ENCODE measurements at places on chromosomes 1 and 21. TPM values are rescaled to one million over a fixed set of nuclear protein-coding genes. Genes with fewer than 3 reads are reported as not detected.

GRCh38 chr1:55474168-55474786, 259.1 kb upstream of the USP24 start:
- DNase-seq = no peak

DNA sequence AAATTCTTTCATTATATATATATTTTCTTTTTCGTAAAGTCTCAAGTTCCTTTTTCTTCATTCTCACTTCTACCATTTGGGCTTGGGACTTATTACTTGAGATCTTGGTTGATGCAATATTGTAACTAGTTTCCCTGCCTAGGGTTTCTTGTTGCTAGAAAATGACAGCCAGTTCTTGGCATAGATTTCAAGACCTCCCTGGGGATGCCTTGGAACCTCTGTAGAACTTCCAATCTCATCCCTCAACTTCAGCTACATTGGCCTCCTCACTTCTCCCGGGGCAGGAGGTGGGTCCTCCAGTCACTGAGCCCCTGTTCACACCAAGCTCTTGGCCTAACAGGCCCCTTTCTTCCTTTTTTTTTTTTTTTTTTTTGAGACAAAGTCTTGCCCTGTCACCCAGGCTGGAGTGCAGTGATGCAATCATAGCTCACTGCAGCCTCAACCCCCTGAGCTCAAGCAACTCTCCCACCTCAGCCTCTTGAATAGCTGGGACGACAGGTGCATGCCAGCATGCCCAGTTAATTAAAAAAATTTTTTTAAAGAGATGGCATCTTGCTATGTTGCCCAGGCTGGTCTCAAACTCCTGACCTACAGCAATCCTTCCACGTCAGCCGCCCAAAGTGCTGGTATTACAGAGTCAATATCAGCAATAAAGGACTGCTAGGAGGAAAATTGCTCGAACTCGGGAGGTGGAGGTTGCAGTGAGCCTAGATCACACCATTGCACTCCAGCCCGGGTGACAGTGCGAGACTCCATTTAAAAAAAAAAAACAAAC, 33.1 kb downstream of the MAP3K7CL start:
- DNase-seq = no peak

DNA sequence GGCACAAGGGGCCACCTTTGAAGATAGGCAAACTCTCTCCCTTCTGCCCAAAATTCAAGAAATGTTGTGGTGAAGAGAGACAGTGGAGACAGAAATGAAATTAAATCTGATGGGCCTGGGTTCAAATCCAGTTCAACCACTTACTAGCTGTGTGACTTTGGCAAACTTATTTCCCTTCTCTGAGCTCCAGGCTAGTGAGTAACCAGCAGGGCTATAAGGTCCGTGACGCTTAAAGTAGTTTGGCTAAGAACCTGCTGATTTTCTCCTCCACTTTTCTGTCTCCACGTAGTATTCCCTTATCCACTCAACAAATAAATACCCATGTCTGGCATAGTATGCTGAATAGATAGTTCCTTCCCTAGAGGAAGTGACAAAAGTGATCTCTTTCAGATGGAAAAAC, 1.9 kb downstream of the SLC2A1 start:
- no peak for DNase-seq

DNA sequence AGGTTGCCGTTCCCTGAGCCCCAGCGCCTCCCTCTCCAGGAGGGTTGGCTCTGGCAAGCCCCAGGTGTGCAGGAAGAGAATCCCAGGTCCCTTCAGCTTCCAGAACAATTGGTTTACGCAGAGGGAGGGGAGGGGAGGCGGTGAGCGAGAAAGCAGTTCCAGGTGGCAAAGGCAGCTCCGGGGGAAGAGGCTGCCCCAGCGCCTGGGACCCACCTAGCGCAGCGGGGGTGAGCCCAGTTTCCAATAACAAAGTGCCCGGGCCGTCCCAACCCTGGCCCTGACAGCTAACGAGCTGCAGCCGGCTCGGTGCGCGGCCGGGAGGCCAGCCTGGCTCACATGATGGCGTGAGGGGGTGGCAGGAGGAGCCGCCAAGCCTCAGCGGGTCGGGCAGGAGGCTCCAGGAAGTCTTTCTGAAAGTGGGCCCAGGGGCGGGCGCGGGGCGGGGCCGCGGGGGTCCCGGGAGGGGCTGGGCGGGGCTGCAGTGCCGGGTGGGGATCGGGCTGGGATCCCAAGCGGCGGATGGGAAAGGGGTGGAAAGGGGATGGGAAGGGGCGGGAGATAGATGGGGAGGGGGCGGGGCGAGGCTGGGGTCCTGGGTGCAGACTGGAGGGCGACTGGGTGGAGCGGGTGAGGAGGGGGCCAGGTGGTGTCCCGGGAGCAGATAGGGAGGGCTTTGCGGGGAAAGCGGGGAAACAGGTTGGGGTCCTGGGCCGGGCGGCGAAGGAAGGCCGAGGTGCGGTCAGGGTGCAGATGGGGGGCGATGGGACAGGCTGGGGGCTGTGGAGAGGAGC, 22.8 kb downstream of the DHRS3 start:
- DNase-seq = no peak

DNA sequence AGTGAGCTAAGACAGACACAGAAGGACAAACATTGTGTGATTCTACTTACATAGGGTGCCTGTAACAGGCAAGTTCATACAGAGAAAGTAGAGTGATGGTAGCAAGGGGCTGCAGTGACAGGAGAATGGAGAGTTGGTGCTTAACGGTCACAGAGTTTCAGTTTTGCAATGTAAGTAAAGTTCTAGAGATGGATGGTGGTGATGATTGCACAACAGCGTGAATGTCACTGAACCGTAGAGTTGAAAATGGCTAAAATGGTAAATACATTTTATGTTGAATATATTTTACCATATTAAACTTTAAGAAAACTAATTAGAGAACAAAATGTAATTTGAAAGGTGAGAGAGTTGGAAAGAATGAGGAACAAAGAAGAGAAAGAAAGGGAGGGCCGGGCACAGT, 8.7 kb downstream of the CFAP107 start:
- no peak for DNase-seq

GRCh38 chr1:66503841-66504470, 30.0 kb upstream of the SGIP1 start:
- DNase-seq = no peak

- no peak for DNase-seq
These were observed 37.6 kb upstream of the SAMSN1 start for GRCh38 chr21:14583629-14584255.

GRCh38 chr1:201213926-201214325, 23.3 kb downstream of the IGFN1 start:
- no peak for DNase-seq

- no peak for DNase-seq
These were observed 29.8 kb downstream of the AGT start for GRCh38 chr1:230684146-230684545.

DNA sequence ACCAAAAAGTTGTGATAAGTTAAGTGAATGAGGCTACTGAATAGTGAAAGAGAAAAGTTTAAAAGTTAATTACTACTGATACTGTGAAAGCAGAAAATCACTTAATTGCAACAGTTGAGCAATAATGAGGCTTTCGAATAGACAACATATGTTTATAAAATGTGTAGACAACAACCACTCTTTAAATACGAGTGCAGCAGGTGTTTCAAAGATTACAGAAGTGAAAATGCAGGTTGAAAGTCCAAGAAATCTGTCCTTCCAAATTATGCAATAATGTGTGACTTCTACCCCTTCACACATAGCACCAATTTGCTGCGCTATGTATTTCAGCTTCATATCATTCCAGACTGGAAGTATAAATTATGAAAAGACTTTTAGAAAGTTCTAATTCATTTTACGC, 213.0 kb downstream of the COL24A1 start:
- DNase-seq = no peak

DNA sequence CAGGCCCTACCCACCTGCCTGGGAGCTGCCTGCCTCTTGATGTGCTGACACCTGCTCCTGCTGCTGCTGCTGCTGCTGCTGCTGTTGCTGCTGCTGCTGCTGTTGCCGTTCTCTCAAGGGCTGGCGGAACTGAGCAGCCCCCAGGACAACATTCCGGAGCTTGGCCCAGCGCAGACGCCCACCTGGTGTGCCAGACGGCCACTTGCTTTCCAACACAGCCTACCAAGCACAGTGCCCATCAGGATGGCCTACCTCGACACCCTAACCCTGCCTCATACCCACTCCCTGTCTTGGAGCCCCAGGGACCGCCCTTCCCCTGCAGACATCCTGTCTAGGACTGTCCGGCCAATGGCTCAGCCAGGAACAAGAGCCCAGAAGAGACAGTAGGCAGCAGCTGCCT, 11.8 kb downstream of the DENND4B start:
- DNase-seq = no peak

DNA sequence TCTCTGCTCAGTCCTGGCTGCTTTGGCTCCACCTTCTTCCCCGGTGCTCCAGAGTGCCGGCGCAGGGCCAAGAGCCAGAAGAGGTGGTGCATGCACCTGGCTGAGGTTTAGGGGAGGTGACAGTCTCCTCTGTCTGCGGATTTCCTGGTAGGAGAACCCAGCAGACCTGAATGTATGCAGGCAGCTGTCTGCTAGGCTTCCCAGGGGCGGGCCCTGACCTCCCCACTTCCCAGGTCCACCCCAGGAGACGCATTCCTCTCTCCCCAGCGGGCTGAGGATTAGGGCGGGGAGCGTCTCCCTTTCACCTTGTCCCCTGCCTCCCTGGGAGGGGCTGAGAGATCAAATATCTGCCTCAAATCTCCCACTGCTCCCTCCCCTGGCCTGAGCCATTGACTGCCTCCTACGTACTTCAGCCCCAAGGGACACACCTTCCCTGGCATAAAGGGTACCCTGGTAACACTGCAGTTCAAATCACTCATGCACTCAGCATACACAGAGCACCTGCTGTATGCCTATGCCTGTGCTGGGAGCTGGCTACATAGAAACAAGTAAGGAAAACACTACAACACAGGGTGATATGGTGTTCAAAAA, 27.5 kb downstream of the DMBX1 start:
- DNase-seq = no peak

DNA sequence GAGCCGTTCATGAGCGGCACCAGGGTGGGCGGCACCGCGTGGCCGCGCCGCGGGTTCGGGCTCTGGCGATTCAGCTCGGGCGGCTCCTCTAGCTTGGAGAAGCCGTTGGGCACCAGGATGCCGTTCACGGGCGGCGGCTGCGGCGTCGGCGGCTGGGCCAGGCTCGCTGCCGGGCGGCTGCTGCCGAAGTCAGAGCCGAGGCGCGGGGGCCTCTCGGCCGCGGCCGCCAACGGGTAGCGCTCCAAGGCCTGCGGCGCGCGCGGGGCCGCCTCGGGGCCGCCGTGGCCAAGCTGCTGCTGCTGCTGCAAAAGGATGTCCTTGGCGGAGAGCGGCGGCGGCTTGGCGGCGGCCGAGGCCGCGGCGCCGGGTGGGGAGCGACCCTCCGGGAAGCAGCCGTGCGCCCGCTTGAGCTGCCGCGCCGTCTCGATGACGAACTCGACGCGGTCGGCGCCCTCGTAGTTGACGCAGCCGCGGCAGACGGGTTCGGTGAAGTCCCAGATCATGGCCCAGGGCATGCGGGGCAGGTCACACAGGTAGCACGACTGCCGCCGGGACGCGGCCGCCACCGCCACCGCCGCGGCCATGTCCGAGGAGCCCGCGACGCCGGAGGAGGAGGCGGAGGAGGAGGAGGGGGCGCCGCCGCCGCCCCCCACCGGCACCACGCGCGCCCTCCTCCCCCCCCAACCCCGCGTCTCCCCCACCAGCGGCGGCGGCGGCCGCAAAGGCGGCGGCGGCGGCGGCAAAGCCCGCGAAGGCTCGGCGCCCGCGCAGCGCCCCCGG, 877 bp downstream of the IRF2BP2 start:
- no peak for DNase-seq

DNA sequence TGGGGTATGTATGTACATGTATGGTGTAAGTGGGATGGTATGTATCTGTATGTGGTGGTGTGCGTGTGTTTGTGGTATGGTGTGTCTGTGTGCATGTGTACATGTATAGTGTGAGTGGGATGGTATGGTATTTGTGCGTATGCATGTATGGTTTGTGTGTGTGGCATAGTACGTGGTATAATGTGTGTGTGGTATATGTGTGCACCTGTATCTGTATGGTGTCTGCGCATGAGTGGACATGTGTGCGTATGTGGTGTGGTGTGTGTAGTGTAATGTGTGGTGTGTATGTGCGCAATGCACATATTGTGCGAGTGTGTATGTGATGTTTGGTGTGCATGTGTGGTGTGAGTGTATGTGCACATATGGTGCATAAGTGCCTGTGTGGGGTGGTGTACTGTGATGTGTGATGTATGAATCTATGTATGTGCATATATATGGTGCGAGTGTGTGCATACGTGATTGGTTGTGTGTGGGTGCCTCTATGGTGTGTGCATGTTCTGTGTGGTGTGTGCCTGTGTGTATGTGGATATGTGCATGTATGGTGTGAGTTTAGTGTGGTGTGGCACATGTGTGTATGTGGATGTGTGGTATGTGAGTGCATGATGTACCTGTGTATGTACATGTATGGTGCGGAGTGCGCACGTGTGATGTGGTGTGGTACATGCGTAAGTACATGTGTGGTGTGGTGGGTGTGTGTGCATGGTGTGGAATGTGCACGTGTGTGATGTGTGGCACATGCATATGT, 38.8 kb downstream of the WDR4 start:
- DNase-seq = peak; percentile 1

DNA sequence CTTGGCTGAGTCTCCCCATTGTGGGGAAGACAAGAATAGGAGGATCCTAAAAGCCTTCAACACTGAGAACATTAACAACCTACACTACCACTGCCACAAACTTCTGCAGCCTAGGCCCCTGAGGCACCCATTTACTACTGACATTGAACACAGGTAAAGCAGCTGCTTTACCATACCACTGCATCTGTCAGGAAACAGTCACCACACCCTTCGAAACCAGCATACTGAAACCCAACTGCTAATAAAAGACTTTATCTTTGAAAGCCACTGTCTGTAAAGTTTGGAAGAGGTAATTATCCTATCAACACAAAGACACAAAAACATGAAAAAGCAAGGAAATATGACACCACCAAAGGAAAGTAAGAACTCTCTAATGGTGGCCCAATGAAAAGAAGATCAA, 7.4 kb downstream of the IFNAR1 start:
- DNase-seq = no peak

- DNase-seq = no peak
These were observed 46.0 kb downstream of the PTGER3 start for GRCh38 chr1:71001624-71002023.

DNA sequence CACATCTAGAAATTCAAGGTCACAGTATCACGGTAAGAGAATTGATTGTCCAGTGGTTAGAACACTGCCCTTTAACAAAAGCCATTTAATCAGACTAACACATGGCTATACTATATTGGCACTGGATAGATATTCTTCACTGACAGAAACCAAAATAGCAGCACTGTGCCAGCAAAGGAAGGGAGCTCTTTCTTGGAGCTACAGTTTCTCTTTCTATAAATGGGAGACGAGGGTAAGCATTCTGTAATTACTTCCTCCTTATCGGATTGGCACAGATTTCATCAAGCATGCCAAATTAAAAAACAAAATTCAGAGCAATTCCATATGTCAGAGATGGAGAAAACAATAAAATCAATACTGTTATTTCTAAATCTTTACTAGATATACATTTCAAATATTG, 115.7 kb upstream of the CACYBP start:
- DNase-seq = no peak

GRCh38 chr21:42021371-42022090, 11.4 kb upstream of the ZBTB21 start:
- DNase-seq = no peak

NDUFS2 gene
- 145 TPM for total RNA-seq

KRTAP19-1 gene
- not detected for total RNA-seq

SELL gene
- 0.84 TPM for total RNA-seq

TENT5C gene
- 8.5 TPM for total RNA-seq

ERG gene
- 4.0 TPM for total RNA-seq

EXO1 gene
- 9.0 TPM for total RNA-seq

DAB1 gene
- total RNA-seq = 0.04 TPM

Data from adrenal gland (tissue), 19 donors.